RKO (cell line): ENCODE measurements at places on chromosomes 4 and X.

- no peak for DNase-seq
Measured at GRCh38 chr4:184166736-184167135, 50.9 kb downstream of the ENPP6 start.

DNA sequence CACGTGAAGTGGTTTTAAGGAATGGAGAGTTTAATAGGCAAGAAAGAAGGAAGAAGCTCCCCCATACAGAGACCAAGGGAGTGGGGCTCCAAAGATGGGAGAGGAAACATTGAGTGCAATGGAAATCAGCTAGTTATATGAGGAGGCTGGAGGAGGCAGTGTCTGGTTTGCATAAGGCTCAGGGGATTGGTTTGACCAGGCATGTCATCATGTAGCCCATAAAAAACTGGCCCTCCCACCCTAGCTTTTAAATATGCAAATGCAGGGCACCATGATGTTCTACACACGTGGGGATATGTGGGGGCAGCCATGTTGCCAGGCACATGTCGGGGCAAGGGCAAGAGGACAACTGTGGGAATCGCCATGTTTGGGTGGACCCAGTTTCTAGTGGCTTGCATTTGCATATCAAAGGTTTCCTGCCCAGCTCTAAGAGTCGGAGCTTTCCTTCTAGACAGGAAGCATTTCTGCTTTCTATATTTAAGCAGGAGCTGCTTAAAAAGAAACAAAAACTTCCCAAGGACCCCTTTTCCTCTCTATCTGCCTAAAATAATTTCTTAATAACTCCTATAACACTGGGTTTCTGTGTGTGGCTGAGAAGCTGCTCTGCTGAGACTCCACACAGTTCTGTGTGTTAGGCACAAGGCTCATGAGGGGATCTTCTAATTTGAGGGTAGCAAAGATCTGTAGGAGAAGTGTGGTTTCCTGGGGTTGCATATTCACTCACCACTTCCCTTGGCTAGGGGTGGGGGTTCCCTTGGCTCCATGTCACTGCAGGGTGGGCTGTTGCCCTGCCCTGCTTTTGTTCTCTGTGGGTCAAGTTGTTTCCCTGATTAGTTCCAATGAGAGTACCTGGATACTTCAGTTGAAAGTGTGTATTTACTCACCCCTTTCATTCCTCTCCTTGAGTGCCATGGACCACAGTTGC, 113.5 kb downstream of the VSIG4 start:
- DNase-seq, result no peak

GRCh38 chr4:165737309-165737972, 135.6 kb upstream of the TLL1 start:
- DNase-seq, result no peak

- no peak for DNase-seq
Measured at GRCh38 chrX:109842611-109843010, 109.6 kb upstream of the ACSL4 start.

- DNase-seq, result no peak
Measured at GRCh38 chr4:52844596-52844995, 17.5 kb upstream of the RASL11B start.

- DNase-seq, result no peak
Measured at GRCh38 chrX:11264925-11265324, 28.3 kb upstream of the AMELX start.

DNA sequence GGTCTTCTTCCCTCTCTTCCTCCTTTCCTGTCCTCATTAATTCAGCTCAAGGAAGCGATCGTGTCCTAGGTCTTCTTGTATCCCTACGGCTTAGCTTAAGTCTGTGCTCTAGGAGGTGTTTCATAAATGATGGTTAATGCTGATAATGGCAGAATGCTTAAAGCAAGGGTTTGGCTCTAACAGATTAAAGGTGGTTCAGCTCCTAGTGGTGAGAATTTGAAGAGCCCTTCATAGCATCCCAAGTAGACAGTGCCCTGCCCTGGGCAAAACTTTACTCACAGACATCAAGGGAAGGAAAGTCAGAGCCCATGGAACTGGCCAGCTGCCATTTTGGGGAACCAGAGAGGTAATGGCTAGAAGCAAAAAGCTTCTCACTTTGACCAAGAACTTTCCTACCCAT, 47.0 kb upstream of the PGRMC1 start:
- no peak for DNase-seq

DNA sequence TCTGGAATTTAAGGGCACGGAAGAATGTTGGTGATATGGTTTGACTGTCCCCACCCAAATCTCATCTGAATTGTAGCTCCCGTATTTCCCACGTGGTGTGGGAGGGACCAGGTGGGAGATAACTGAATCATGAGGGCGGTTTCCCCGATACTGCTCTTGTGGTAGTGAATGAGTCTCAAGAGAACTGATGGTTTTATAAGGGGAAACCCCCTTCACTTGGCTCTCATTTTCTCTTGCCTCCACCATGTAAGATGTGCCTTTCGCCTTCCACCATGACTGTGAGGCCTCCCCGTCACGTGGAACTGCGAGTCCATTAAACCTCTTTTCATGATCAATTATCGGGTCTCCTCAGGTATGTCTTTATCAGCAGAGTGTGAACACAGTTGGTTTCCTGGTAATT, 25.6 kb upstream of the DHRSX start:
- no peak for DNase-seq

- peak; percentile 4 for DNase-seq
Measured at GRCh38 chr4:168796362-168797106, 213.5 kb downstream of the CBR4 start.

DNA sequence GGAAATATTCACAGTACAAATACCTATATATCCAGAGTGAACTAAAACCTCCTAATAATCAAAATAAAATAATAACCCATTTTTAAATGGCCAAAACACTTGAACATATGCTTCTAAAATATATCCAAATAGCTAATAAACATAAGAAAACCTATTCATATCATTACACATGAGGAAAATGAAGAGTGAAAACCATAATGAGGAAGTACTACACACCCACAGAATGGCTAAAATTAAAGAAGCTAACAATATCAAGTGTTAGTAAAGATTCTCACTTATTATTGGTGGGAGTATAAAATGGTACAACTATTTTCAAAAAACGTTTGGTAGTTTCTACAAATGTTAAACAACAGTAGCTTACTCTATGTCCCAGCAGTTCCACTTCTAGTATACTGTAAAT, 92.1 kb downstream of the KLHL13 start:
- no peak for DNase-seq

DNA sequence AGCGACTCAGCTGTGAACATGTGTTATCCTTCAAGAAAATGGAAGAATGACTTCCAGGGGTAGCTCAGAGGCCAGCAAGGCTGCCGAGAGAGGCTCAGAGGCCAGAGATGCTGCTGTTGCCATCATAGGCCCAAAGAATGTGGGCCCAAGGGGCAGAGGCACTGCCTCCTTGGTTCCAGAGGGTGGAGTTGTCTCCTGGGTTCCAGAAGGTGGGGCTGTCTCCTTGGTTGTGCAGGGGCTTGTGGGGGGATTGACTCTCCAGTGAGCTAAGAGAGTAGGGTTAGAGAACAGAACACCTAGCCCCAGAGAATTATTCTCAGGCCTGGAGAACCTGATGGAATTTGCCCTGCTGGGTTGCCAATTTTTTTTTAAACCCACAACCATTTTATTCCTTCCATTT, 62.6 kb downstream of the DGKK start:
- no peak for DNase-seq
